ENCODE measurements at places on chromosomes 7 and 10.

GRCh38 chr7:116754186-116754585 lies 82.2 kb downstream of the MET start:
- DNase-seq = no peak

DNA sequence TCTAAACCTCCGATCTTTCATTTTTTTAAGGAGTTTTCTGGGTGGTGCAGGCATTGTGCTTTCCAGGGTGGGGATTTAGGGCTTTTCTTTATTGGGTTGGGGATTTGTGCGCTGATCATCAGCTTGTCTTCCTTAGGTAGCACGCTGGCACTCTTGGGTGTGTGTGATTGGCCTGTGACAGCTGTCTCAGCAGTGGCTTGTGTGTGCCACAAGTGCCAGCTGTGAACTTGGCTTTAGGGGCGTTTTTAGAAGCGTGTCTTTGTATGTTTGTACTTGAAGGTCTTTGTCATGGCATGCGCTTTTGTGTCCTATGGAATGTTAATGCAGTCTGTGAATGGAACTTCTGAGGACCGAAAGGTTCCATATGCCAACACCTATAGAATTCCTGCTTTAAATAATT lies 788 bp downstream of the AKAP9 start:
- DNase-seq = peak; percentile 37

DNA sequence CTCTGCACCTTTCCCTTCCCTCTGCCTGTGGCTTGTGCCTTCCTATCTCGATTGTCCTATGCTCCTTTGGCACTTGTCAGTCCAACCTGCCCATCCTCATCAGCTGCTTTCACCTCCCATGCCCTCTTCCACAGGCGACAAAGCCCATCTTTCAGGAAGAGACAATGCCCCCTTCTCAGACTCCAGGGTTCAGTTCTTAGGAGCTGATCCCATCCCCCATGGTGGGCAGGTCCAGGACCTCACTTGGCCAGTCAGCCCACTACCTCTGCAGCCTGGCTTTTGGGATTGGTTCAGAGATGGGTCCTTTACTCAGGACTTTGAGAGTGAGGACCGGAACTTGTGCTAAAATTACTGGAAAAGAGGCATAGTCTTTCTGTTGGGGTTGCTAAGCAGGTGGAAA lies 74.0 kb upstream of the NANOS1 start:
- no peak for DNase-seq

DNA sequence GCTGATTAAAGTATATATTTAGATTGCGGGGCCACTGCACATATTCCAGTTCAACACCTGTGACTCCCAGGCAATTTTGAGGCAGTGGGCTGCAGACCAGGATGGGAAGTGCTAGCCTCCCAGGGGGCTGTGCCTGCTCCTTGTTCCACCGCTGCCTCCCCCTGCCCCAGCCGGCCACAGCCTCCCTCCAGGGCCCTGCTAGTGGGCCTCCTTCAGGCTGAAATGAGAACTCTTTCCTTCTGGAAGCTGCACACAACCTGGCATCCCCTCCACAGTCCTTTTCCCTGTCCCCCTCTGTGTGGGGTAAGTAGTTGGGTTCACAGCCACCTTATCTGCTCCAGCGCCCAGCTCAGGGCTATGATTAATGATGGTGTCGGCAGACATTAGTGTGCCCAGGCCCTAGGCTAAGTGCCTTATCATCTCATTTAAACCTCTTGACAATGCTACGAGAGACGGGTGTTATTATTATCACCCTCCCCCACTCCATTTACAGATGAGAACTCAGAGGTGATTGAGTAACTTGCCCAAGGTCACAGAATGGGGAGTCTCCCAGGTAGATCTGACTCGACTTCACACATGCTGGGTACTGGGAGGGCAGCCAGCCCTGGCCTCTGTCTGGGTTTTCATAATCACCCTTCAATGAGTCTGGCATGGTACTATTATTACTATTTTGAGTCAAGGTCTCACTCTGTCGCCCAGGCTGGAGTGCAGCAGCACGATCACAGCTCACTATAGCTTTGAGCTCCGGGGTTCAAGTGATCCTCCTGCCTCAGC lies 10.8 kb upstream of the SFRP5 start:
- no peak for DNase-seq

GRCh38 chr10:102773986-102774385 lies 30.2 kb downstream of the WBP1L start:
- peak; percentile 56 for DNase-seq

- no peak for DNase-seq
These were observed 118.0 kb downstream of the PRKAG2 start for GRCh38 chr7:151758622-151759540.

GRCh38 chr7:108451296-108451848 lies 4.9 kb downstream of the NRCAM start:
- no peak for DNase-seq

DNA sequence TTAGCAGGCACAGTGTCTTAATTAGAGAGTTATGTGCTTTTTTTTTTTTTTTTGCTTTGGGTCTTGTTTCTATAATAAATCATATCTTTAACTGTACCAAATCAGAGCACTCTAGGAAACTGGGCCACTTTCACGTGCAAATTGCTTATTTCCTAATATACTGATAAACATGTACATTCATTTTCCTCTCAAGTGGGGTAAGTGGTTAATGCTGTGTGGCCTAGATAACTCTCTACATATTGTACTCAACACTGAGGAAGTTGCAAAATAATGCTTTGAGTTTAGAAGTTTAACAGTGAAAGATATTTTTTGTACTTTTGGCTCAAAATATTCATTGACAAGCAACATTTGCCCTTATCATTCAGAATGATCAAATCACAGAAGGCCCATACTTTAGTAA lies 115.9 kb upstream of the IFRD1 start:
- DNase-seq = no peak

DNA sequence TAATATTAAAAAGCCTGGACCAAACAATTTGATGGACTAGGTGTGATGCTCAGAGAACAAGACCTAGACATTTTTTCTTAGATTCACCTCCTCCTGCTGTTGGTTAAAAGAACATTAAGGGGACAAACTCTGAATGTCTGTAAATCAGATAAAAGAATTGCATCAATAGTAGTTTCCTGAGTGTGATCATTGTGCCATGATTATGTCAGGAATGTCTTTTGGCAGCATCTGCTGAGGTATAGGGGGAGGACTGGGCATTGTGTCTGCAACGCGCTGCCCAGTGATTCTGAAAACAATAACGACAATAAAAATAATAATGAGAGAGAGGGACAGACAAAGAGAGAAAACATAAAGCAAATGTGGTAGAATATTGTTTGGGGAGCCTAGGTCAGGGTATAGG lies 6.9 kb downstream of the C7orf57 start:
- no peak for DNase-seq

- no peak for DNase-seq
These were observed 390.3 kb downstream of the KCNMA1 start for GRCh38 chr10:77247031-77247990.

GRCh38 chr10:101670635-101671034 lies 24.3 kb downstream of the FBXW4 start:
- no peak for DNase-seq

GRCh38 chr7:2635810-2636701 lies 4.3 kb downstream of the TTYH3 start:
- DNase-seq = no peak

- DNase-seq = no peak
These were observed 69.8 kb downstream of the GNA12 start for GRCh38 chr7:2774280-2774679.

DNA sequence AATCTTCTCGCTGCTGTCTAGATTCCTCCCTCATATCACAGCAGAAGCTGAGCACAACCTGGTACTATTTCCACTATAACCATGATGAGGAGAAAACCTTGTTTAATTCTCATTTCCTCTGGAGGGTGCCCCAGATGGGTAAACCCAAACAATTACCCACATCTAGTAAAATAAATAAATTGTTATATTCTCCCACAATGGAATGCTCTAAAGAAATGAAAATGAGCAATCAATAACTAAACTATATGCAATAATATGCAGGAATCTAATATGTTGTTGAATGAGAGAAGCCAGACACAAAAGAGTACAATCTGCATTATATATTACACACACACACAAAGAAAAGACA lies 37.0 kb downstream of the SGMS1 start:
- DNase-seq = no peak

- no peak for DNase-seq
These were observed 35.0 kb upstream of the CPXM2 start for GRCh38 chr10:123926401-123927264.

GRCh38 chr10:11573497-11573896 lies 38.0 kb downstream of the USP6NL start:
- DNase-seq = no peak

GRCh38 chr7:380711-381210 lies 90.8 kb downstream of the FOXL3 start:
- no peak for DNase-seq

DNA sequence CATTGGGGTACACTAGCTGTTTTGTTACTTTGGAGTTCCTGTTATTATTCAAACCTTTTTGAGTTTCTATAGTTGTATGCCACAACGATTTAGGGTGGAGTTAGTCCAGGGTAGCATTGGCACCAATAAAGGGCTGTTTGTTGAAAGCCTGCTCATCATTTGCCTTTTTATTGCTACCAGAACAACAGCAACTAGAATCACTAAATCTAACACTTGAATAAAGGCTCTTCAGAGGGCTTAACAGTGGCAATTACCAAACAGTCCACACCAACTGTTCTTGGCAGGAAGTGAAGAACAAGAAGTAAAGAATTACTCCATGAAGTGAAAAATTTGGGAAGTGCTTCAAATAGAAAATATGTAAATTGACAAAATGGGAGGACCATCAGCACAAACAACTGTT lies 621.4 kb downstream of the PHTF2 start:
- DNase-seq = no peak

GRCh38 chr7:391411-391951 lies 101.5 kb downstream of the FOXL3 start:
- no peak for DNase-seq

- no peak for DNase-seq
These were observed 852.9 kb downstream of the SORCS1 start for GRCh38 chr10:106311590-106311989.

- DNase-seq = no peak
These were observed 210.3 kb downstream of the CHRM2 start for GRCh38 chr7:137078781-137079180.

- no peak for DNase-seq
These were observed 86.9 kb downstream of the UBE2H start for GRCh38 chr7:129865925-129866201.

- no peak for DNase-seq
These were observed 42.3 kb upstream of the KLF6 start for GRCh38 chr10:3827266-3827665.

GRCh38 chr7:134599371-134599770 lies 47.3 kb upstream of the BPGM start:
- no peak for DNase-seq

- DNase-seq = no peak
These were observed 120.8 kb downstream of the CDH23 start for GRCh38 chr10:71517298-71518169.

- DNase-seq = no peak
These were observed 162.2 kb downstream of the ARHGAP21 start for GRCh38 chr10:24561453-24561852.

DNA sequence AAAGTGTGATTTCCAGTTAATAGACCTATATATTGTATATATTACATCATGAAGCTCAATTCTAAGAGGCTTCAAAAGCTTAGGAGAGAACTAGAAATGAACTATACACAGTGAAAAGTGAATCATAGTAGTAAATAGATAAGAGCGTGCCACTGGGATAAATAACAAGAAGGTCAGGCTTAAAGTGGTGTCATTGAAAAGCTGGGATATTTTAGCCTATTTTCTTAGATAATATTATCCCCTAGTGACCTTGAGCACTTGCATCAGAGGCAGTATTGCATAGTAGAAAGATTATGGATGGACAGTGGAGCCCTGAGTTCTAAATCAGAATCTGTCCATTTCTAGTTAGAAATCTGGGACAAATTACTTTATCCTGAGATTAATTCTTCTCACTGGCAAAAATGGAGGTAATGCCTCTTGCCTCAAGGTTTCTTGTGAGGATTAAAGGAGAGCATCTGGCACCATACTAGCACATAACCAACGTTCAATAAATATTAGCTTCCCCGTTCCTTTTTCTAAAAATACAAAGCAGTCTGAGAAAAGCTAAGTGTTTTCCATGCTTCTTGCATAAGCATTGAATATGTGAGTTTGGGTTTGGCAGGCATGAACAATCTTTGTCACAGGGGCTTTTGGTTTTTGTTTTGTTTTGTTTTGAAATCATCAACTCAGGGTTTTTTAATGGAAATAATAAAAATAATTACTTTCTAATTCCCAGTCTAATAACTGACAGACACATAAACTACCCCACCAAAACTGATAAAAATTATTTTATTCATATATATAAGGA lies 27.3 kb upstream of the MACC1 start:
- no peak for DNase-seq

DNA sequence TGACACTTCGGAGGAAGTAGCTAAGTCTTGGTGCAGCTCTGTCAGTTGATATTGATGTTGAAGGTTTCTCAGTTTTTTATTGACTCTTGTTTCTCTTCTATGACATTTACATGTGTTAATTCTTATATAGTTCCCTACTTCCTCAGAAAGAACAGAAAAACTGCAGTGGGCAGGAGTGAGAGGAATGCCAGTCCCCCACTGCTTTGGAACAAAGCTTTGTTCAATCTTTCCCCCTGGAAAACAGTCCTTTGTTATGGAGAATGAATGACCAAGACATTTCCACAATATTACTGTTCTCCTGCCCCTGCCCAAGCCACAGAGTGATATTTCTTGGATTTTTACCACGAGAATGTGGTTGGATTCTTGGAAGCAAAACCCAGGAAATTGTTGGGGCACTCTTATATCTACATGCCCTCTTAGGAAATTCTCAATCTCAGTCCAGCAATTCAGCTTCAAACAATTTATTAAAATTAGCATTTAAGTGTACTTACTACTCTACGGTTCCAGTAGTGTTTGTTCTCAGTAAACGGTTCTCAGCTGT lies 258.0 kb upstream of the KCND2 start:
- no peak for DNase-seq

GRCh38 chr7:18313965-18314364 lies 181.6 kb upstream of the HDAC9 start:
- DNase-seq = no peak

DNA sequence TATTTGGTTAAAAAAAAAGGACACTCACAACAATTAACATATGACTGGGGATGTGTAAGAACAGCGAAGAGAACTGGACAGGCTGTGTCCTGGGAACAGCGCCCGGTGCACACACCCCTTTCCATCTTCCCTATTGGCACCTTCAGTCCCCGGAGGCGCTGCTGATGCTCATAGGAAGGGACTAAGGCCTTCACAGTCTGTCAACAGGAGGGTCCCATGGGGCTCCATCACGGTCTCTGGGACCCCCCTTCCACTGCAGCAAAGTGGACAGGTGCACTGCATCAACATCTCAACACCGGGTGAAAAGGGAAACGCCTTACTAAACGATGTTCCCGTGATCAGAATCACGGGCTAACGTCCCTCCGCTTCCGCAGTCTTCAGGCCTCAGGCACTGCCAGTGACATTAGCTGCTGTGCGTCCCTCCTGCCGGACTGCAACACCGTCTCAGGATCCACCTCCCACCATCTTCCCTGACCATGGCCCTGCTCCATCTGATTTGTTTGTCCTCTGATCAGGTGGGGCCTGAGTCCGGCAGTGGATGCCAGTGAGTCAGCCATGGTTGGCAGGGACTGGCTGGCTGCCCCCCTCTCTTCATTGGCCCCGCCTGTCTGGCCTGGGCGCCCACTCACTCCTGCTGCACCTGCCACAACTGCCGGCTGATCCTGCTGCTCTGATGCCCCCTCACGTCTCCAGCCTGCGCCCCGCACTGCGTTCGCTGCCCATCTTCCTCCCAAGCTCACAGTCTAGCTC lies 614.7 kb downstream of the DNAJB6 start:
- DNase-seq = no peak

GRCh38 chr10:59085054-59085453 lies 91.4 kb upstream of the PHYHIPL start:
- no peak for DNase-seq
